Subcutaneous adipose tissue (tissue), 4 donors: ENCODE measurements at places on chromosomes 7 and 10. TPM values are rescaled to one million over a fixed set of nuclear protein-coding genes. Genes with fewer than 3 reads are reported as not detected.

BRI3 gene
- 83.5 TPM for total RNA-seq

NCF1 gene
- total RNA-seq, result 2.9 TPM

TMEM176B gene
- total RNA-seq, result 30.8 TPM

POU6F2 gene
- not detected for total RNA-seq

ARMC10 gene
- 35.4 TPM for total RNA-seq

LOXL4 gene
- 27.4 TPM for total RNA-seq

FAM25G gene
- total RNA-seq, result not detected

GNAT3 gene
- total RNA-seq, result not detected

NOC3L gene
- total RNA-seq, result 10.0 TPM

ECHDC3 gene
- total RNA-seq, result 296 TPM

OR6V1 gene
- not detected for total RNA-seq

TEX36 gene
- total RNA-seq, result not detected

C10orf67 gene
- total RNA-seq, result not detected

COL17A1 gene
- under 0.01 TPM for total RNA-seq

PTPRN2 gene
- total RNA-seq, result 4.0 TPM

SAMD9 gene
- total RNA-seq, result 15.0 TPM

FZD8 gene
- 2.9 TPM for total RNA-seq

GBF1 gene
- 24.0 TPM for total RNA-seq
